ENCODE measurements at places on chromosomes 5 and 9. TPM values are rescaled to one million over a fixed set of nuclear protein-coding genes. Genes with fewer than 3 reads are reported as not detected.
A peak's percentile ranks its signal among the peaks of the same experiment; 100 is the strongest.

DNA sequence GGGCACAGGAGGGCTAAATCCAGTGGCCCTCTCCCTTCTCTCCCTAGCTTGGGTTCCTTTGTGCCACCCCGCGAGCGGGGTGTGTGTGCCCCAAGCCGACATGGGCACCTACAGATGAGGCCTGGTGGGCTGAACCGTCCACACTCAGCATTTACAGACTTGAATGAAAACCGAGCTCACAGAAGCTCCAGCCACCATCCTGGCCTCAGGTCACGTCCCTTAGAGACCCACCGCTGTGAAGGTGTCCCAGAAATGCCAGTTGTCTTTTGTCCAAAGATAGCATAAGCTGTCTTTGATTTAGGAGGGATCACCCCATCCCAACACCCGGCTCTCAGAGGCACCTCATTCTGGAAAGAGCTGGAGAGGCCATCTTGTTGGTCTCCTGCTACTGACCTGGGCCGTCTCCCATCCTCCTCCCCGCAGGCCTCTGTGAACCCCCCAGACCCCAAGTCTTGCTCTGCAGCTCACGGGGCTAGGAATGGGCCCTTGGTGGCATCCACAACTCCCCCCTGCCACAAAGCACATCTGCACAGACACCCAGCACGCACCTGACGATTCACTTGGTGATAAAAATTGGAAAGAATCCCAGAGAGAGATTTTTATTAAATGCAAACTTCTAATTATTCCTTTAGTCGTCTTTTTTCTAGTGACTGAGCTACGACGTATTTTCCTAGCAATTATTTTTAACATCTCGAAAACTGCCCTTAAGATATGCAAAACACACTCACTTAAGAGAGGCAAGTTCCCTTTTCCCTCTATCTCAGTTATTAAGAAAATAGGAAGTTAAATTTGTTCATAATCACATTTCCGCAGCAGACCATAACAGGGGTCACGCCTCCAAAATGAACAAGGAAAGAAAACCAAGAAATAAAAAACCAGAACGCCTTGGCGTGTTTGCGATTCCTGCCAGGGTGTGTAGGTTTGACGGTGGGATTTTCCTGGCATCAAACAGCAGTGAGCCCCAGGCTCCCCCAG lies 80.5 kb upstream of the LMX1B start:
- no peak for DNase-seq

DNA sequence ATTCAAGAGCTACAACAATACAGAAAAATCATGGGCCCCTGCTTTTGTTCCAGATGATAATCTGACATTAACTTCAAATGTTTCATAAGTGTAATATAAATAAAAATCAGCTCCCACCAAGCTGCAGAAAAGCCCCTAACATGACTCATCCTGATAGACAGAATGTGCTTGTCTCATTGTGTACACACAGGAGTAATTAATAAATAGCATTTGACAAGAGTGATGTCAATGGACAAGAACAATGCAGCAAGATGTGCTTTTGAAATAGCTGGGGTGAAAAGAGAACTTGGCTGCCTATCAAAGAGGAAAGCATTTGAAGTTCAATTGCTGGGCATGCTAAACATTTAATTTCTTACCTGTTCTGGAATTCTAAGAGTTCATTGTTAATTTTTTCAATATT lies 79.2 kb downstream of the DNAH5 start:
- DNase-seq, result no peak

DNA sequence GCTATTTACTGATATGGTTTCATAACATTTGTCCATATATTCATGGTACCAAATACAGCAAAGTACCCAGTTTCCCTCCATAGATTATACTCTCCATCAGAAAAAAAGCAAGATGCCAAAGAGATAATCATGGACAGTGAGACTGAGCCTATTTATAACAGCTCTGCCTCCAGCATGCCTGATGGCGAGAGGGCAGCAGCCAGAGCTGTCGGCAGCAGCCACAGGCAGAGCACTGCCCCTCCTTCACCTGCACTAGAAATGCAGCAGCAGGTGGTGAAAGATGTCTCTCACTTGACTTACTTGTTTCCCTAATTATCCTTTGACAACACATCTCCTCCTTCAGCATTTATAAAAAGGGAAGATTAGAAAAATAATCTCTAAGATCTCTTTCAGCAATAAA lies 32.4 kb downstream of the CTNNAL1 start:
- peak; percentile 53 for DNase-seq

DNA sequence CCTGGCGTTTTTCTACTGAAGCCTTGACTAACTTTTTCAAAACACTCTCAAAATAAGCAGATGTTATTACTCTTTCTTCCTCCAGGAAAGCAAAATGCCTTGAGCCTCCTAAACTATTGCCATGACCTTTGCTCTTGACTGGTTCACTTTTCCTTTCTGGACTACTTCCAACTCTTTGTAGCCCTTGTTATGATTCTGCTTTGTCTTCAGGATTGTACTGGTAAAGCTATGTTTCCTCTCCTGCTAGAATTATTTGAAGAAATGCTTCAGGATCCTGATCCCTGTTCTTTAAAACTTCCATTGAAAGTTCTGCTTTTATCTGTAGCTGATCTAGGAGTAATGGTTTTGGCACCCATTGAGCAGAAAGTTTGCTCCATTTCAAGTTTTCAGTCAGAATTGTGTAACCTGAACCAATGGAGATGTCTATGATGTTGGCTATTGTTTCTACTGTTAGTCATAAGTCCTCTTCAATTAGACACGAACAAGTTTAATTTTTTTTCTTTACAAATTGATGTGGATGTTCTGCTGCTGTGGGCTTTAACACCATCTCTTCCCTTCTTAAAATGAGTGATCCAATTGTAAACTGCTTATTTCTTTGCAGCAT lies 1356.4 kb downstream of the EFNA5 start:
- DNase-seq, result no peak

DNA sequence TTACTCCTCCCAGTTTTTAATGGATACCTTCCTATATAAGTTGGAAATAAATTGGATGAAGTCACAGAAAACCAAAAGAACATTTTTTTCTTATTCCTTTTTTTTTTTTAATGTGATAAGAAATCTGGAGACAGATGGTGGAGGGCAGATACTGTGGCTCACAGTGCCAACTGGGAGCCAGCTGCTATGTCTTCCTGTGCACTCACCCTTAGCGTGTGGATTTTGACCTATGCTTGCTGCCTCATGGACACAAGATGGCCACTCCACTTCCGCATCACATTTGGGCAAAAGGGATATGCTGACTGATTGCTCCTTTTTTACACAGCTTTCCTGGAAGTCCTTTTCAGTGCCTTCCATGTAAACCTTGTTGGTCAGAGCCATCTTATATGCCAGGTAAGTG lies 342.6 kb downstream of the MAN2A1 start:
- no peak for DNase-seq

GRCh38 chr9:121388140-121388905 lies 18.3 kb upstream of the STOM start:
- DNase-seq, result no peak

DNA sequence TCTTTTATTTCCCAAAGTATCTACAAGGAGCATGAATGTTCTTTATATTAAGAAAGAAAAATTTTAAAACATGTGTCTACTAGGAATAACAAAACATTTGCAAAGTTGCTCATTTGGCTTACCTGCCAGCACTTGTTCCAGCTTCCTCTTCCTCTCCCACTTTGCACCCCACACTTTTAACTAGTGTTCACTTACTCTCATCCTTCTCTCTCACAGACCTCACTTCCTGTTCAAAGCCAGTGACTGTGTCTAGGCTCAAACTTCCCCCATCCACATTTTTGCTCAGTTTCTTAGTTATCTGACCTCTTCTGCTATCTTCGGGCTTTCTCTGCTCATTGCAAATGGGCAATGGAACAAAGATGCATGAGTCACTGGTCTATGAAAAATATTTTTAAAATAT lies 512.2 kb upstream of the ZNF462 start:
- DNase-seq, result no peak

DNA sequence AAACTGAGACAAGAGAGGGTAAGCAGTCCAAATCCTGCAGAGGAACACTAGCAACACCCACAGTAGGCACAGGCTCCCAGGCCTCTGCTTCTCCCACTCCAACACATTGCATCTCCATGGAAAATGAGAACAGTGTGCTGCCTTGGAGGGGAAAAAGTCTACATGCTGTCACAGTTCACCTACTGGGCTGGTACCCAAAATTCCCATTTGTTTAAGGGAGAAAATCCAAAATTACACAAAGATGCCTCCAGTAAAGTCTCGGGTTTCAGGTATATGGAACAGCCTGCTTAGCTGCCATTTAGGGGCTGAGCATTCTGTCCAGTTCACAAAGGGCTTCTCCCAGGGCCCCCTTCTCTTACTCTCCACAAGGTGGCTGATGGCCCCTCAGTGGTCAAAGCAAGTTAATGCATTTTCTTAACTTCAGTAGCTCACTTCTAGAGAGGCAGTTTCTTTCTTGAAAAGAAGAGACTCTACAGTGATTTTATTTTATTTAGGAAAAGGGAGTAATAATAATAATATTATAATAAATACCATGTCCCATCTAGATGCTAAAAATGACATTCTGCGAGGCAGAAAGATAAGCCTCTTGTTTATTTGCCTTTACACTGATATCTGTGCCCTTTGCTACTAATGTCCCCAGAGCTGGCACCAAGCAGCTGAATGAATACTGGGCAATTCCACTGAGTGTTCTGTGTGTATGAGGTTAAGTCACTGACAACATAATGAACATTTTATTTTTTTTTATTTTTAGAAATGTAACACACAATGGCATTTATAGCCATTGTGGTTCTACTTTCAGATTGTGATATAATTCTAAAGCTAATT lies 89.4 kb downstream of the RGS7BP start:
- peak; percentile 7 for DNase-seq

DNA sequence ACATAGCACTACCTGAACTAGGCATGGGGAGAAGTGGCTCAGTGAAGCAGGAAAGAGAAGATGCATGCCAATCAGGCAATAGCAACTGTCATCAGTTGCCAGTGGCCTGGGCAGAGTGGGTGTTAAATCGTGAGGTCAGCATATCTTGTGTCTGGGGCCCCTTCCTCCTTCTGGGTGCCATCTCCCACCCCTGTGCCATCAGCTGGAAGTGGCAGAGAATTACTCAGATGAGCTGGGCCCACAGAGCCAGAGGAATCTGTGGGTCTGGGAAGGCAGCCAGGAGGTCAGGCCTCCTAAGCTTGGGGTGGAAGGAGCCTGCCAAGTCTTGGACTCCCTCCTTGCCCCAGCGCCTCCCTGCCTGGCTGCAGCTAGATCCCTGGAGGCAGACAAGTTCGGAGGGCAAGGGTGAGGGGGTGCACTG lies 66.5 kb downstream of the GALNT12 start:
- DNase-seq, result no peak

GRCh38 chr5:57176350-57176857 lies 2.5 kb downstream of the GPBP1 start:
- peak; percentile 70 for DNase-seq

GRCh38 chr9:114316605-114317230 lies 6.2 kb upstream of the ORM1 start:
- no peak for DNase-seq

DNA sequence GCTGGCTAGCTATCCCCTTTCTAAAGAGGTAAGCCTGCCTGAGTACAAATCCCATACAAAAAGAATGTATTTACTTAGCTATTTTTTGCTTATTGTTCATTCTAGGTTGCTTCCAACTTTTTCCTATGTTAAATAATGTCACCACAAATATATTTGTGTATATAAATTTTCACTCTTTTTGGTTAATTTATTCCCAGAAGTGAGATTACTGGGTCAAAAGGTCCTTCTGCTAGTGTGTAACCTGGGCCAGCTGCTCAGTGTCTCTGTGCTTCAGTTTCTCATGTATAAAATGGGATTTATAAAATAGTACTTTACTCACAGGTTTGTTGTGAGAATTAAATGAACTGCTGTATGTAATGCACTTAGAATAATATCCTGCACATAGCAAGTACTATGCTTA lies 23.9 kb upstream of the DMRT2 start:
- no peak for DNase-seq

DNA sequence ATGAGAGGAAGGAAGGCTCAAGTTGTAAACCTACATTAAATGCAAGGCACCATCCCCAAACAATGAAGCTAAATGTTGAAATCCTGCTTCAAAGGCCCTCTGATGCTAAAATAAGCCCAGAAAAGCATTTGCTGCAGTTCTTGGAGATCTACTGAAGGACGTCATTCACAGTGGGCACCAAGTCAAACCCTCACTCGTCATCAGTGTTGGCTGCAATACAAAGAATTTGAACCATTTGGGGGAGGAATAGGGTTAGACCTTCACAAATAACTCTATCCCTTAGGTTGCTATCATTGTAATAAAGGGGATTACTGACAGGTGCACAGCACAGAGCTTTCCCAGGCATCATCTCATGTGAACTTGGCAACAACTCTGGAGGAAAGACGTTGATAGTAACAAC lies 9.3 kb upstream of the MEGF9 start:
- peak; percentile 87 for DNase-seq

DNA sequence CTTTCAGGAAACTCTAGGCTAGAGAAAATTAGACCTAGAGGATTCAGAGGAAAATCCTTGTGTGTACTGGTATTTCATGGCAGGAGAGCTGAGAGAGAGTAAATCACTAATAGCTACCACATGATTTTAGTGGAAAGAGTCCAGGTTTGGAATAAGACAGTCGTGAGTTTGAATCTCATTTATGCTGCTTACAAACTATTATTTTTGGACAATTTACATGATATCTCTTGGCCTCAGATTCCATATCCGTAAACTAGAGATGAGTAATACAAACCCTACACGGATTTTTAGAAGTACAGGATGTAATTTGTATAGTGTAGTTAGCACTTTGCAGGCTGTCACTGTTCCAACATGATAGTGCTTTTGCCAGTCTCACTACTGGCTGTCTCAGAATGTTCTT lies 2.7 kb downstream of the IL31RA start:
- DNase-seq, result peak; percentile 44

NPR3 gene
- 0.23 TPM for polyA plus RNA-seq

NR5A1 gene
- polyA plus RNA-seq, result not detected

NFIB gene
- 5.7 TPM for polyA plus RNA-seq

CDKN2A gene
- polyA plus RNA-seq, result not detected

All from cardiac muscle cell (in vitro differentiated cells and primary cell).